Right renal cortex interstitium (tissue), 3 donors: ENCODE measurements at places on chromosomes 2 and 18. TPM values are rescaled to one million over a fixed set of nuclear protein-coding genes. Genes with fewer than 3 reads are reported as not detected.

- no peak for DNase-seq
These were observed 14.2 kb downstream of the INPP4A start for GRCh38 chr2:98458667-98459380.

The ACMSD gene
- polyA plus RNA-seq = 49.3 TPM

DNA sequence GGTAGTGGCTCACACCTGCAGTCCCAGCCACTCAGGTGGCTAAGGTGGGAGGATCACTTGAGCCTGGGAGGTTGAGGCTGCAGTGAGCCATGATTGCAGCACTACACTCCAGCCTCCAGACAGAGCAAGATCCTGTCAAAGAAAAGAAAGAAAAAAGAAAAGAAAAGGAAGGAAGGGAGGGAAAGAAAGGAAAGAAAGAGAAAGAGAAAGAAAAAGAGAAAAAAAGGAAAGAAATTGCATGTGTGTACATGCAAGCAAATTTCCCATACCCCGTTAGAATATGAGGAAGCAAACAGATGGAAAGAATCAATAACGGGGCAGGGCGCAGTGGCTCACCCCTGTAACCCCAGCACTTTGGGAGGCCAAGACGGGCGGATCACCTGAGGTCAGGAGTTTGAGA, 17.9 kb downstream of the TMEM127 start:
- DNase-seq = no peak

DNA sequence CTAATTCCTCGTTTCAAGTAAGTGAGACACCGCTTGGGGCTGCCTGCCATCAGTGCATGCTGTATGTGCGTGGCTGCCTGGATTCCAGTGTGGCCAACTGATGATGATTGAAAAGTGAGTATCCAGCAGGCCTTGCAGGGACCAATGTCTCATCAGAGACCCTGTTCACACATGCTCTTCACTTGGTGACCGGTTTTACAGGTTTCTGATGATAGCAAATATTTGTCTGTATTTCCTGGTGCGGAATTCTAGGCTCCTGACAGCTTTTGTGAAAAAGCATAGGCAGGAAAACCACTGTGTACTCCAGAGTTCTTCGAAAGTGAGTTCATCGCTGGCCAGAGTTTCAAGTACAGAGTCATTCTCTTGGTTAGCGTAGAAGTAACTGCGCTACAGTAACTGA, 13.8 kb upstream of the YWHAQ start:
- no peak for DNase-seq

GRCh38 chr2:218710334-218710686, 325 bp upstream of the TTLL4 start:
- DNase-seq = no peak
